Left hindlimb (tissue), 1 donor: ENCODE measurements at places on chromosomes 11 and 22.

GRCh38 chr11:117584056-117584830, 212.8 kb downstream of the DSCAML1 start:
- DNase-seq: no peak

DNA sequence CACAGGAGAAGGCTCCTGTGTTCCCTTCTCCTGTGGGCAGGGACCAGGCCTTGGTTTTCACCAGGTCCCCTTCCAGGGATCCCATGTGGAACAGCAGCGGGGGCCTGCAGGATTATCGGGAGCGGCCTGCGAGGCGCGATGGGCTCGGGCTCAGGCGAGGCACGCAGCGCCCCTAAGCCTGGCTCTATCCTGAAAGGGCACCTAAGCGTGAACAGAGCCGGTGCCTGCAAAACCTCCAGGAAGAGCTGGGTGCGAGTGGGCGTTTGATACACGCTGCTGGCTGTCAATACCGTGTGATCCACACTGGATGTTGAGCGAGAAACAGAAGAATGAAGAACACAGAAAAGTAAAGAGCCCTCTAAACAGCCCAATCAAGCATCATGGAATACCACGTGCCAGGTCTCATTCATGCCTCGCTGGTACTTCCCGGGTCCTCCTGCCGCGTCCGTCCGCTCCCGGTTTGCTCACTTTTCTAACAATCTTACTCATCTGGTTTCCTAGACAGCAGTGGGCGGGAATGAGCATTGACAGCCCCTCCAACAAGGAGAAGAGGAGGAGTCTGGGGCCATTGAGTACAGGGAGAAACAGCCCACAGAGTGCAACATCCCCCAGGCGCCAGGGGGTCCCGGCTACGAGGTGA, 12.5 kb downstream of the OSBPL5 start:
- no peak for DNase-seq

DNA sequence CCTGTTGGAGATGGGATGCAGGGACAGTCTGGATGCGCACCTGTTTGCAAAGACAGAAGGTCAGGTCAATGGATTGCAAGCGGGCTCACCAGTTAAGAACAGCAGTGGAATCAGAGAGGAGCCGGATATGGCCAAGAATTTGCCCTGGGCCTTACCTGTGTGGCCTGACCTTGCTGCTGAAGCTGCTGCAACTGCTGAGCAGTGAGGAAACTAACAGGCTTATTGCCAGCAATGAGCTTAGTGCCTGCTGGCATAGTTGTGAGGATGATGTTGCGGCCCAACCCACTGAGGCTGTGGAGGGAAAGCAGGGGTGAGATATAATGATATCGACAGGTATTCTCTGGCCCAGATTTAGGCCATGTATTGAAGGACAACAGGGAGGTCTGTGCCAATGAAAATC, 30.6 kb downstream of the NFRKB start:
- DNase-seq: no peak

DNA sequence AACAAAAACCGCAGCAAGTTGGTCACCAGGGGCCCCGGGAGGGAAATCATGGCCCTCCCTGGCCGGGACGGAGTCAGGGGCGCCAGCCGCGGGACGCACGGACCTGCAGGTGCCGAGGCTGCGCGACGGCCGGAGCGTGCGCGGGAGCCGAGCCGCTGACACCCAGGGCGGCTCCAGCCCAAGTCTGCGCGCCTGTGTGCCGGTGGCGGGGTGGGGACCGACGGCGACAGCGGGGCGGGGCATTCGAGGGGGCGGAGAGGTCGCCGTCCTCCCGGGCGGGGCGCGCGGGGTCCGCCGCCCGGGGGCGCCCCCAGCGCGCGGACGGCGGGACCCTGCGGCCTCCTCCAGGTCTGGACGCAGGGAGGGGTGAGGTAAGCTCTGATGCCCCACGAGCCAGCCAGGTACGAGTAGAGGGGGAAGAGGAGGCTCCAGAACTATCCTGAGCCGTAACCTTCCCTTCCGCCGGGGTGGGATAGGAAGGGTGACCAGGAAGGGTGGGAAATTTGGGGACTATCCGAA, at the start of gene ESAM:
Gene ESAM, minus strand, starts transcription at position 186 of the 519 bp plus-strand sequence. Its CDS starts 136 bp downstream, at position 50.
- DNase-seq: peak; percentile 33

- no peak for DNase-seq
Measured at GRCh38 chr11:61632096-61632495, 48.1 kb upstream of the DAGLA start.

DNA sequence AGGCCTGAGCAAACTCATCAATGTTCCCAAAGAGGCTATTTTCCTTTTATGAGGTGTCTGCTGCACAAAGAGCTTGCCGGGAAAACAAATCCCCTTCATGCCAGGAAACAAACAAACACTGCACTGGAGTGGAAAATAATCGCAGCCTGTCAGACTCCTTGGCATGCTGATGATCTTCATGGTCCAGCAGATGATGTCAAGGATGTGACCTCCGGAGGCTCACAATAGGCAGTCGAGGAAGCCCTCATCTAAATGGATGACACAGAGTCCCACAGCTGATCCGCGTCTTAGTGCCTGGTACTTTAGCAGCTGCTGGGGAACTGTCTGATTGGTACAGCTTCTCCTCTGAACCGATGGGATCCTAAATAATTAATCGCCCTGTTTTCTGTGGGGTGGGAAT, 187.6 kb downstream of the TENM4 start:
- DNase-seq: no peak

DNA sequence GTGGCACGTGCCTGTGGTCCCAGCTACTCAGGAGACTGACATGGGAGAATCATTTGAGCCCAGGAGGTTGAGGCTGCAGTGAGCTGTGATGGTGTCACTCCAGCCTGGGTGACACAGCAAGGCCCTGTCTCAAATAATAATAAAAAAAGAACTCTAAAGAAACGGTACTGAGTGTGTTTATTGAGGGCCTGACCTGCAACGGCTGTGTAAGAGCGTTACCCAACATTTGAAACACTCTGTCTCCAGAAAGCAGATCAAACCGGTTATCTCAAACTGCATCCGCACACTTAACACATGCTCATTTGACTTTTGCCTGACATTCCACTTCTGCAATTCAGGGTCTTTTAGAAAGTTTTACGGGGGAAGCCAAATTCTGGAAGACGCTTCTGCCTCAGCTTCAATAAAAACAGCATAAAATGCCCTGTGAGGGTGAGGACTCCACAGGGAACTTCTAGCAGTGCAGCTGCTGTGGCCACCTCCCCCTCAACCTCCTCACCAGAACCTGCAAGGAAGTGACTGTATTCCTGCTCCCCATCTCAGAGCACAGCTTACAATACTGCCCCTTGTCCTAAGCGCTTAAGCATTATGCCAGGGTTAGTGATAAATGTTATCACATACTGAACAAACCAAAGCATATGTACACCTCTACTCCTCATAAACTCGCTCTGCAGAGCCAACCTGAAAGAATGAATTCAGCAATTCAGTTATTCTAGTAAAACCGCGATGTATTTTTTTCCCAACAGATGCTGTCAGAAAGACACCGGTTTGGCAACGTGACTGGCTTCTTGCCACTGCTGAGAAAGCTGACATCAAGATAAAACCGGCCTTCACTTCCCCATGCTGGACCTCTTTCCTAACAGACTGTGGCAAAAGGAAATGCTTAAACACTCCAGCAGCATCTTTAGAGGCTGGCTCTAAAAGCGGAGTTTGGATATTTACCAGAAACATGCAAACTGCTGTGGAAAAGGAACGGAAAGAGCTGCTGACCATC, 52.2 kb downstream of the PRDM10 start:
- DNase-seq: peak; percentile 52

- DNase-seq: no peak
Measured at GRCh38 chr11:103534959-103535358, 425.7 kb downstream of the DYNC2H1 start.

DNA sequence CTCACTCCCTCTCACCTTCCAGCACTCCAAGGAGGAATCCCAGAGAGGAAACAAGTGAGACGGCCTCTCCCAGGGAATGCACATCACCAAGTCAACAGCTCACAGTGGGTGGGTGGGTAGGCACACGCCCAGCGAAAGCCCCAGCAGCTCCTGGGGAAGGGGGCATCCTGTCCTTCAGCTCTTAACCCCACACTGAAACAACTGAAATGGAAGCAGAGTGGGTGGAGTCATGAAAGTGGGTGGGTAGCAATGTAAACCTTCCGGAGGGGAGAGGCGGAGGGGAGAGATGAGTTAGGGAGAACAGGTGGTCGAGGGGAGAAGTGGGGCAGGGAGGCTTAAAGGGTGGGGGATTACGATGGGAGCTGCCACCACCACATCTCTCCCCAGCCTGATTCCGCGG, 5.4 kb downstream of the MCHR1 start:
- no peak for DNase-seq

DNA sequence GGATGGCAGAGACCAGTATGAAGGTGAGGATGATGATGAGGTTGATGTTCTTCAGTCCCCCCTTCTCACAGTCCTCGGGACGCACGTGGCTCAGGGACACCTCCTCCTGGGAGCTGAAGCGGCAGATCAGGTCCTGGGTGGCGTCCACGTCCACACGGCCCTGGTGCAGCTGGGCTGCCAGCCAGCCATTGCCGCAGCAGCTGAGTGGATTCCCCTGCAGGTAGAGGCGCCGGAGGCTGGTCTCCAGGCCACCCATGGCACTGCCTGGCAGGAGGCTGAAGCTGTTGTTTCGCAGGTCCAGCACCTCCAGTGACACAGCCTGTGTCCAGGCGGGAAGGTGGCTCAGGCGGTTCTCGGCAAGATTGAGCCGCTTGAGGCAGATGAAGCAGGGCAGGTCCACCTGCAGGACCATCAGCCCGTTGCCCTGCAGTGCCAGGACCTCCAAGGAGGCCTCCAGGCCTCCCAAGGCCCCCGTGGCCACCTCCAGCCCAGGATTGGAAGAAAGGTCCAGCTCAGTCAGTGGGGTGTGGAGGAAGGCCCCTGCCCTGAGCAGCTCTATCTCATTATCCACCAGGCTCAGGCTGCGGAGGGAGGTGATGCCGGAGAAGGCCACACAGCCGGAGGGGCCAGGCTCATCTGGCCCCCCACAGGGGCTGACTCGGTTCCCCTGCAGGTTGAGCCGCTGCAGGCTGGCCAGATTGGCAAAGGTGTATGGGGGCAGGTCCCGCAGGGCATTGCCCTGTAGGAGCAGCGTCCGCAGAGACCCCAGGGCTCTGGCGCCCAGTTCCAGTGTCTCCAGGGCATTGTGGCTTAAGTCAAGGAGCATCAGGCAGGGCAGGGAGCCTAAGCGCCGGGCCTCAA, 10.6 kb downstream of the LRRC32 start:
- no peak for DNase-seq

DNA sequence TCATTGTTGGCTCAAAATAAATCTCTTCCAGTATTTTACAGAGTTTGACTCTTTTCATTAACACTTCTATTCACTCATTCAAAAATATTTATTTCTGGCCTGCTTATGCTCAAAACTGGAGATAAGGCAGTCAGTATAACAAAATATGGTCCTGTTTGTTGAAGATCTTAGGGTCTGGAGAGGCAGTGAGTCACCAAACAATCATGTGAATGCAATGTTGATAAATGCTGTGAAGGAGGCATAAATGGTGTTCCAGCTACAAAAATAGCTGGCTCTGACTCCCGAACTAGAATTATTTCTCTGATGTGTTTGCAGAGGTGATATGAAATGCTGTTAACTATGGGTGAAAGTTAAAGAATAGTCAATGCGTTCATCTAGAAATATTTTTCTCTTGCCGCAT, 390.6 kb downstream of the AASDHPPT start:
- no peak for DNase-seq

- no peak for DNase-seq
Measured at GRCh38 chr11:66509131-66509561, 1.3 kb upstream of the BBS1 start.

DNA sequence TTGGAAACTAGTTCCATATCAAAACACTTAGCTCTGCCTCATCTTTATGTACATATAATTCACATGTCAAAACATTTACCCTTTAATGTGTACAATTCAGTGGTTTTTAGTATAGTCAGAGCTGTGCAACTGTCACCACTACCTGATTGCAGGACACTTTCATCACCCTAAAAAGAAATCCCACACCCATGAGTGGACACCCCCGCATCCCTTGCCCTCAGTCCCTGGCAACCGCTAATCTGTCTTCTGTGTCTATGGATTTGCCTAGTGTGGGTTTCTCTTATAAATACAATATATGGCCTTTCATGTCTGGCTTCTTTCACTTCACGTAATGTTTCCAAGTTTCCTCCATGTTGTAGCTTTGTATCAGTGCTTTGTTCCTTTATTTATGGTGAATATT, 8.6 kb upstream of the EMID1 start:
- no peak for DNase-seq

GRCh38 chr11:74288161-74288560, 23.3 kb downstream of the P4HA3 start:
- DNase-seq: no peak

DNA sequence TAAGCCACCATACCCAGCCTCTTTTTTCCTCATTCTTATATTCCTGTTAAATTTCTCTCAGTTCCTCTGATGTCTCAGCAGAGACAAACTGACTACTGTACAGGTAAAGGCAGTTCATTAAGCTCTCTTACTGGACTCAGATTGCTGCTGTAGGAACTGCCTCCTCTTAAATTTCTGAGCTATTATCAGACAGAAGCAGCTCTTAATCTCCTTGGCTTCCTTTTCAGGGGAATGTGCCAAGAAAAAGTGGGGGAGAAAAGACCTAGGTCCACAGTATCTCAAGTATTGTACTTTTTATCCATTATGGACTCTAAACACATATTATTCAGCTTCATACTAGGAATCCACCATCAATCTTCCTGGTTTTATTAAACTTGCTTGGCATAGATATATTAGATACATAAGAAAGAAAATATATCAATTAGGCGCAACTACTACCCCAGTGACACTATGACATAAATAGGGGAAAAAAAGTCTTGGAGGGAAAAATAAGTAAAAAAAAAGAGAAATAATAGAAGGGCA, 26.1 kb downstream of the MRTFA start:
- DNase-seq: no peak

DNA sequence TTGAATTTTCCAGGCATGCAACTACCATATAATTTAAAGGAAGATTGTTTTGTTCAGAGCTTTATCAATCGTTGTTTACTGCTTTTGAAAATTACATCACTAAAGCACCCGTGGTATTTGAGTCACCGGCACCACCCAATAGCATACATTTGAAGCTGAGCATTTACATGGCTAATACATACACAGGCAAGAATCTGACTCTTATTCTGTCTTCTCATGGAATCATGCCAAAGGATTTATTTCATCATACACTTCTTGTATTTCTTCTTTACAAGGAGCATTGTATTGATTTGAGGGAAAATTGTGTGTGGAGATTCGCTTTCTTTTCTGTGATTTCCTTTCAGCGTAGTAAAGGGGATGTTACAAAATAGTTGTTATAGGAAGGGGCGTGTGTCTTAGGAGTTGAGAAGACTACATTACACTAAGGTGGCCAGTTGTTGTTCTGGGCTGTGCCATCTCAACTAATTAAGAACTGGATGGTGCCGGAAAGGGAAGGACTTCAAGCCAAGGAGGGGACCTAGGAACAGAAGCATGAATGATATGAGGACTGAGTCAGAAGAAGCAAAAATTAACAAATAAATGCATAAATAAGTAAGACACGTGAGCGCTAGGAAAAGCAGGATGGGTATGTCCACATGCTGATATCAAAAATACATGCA, 12.9 kb upstream of the CD3E start:
- no peak for DNase-seq

GRCh38 chr11:58830673-58831301, 13.7 kb downstream of the GLYATL2 start:
- DNase-seq: no peak

- peak; percentile 47 for DNase-seq
Measured at GRCh38 chr11:96187822-96188221, 155.2 kb downstream of the MAML2 start.
